ENCODE measurements at places on chromosomes 2 and 18.

DNA sequence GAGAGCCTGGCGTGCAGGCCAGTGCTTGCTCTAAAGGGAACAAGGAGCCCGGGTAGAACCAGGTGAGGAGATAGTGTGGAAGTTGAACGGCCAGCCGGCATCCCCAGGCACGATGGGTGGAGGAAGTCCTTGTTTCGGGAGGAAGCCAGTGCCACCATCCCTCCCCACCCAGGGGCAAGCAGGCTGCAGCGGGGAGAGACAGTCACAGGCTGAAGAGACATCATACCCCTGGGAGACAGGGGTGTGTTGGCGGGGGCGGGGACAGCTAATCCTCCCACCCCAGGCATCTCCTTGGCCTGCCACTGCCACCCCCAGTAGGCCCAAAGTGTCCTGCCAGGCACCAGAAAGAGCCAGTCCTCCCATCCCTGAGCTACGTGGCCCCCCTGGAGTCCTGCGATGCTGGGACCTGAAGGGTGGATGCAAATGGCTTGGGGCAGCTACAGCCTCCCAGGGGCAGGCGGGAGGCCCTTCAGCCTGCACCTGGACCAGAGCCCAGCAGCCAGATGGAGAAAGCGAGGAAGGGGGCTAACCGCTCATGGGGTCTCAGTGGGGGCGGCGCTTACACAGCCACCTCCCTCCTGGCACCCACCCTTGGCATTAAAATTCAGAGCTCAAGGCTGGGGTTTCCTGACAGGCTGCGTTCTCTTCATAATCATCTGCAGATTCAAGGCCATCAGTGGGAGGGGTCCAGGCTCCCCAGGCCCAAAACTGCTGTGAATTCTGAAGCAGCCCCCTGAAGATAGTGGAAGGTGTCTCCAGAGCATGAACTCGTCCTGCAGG is 14.8 kb upstream of the GPR55 start:
- DNase-seq, result peak; percentile 30

DNA sequence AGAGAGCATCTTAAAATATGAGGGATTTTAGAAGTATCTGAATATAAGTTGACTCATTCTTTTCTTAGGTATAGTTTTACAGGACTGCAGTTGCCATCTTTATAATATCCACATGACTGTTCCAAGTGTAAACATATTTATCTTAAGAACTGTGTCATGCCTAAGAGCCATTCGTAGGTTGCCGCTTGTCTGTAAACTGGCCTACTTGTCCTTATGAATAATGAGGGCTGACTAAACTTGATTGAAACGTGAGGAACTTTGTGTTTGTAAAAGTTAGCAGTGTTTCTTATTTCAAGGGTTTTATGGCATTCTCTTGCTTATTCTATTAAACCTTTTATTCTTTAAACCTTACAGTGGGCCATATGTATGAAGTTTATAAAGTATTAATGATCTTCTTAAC is 99.6 kb downstream of the MAP3K20 start:
- no peak for DNase-seq

GRCh38 chr2:179265082-179265510 is 464 bp upstream of the SESTD1 start:
- no peak for DNase-seq

DNA sequence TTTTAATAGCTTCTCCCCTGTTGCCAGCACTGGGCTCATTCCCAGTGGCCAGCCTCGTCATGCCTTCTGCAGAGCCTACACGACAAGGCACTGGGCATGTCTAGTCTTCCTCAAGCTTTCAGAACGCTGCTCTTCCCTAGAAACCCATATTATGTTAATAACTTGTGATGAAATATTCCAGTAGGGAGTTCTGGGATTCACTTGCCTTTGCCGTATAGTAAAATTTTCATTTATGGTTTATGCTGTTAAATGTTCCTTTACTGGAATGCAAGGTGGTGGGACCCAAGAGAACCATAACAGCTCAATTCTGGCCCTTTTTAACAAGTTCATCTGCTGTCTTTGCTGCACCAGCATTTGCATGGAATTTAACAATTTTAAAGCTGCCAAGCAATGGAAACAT is 45.5 kb upstream of the SLC14A1 start:
- DNase-seq, result no peak

- no peak for DNase-seq
Observed at GRCh38 chr18:7755753-7756475, 188.8 kb downstream of the PTPRM start.

GRCh38 chr2:68789603-68790002 is 55.0 kb downstream of the ARHGAP25 start:
- DNase-seq, result no peak

DNA sequence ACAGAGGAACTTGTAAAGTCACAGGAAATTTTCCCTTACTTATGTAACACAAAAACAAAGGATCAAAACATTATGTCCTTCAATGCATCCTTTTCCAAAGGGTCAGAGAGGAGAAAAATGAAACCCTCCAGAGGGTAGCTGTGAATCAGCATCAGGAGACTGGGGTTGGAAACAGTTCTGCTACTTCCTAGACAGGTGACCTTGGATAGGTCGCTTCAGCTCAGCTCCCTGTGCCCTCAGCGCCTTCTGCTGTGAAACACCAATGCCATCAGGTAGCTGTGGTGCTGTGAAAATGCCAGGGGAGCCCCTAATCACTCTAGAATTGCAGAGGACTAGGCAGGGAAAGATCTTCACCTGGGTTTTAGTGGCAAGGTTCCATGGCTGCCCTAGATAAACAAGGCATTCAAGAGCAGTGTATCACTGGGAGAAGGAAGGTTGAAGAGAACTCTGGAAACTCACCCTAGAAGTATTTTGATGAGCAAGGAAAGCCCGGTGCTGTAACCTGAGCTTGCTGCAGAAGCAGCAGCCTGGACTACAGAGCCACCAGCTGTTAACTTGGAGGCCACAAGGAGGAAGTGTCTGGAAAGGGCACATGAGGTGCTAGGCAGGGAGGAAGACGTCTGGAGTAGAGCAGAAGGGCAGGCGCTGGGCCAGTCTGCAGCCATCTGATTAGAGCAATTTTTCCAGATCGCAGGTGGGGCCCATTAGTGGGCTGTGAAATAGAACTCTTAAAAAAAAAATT is 100.7 kb upstream of the MCFD2 start:
- DNase-seq, result no peak

- DNase-seq, result no peak
Observed at GRCh38 chr2:36044411-36044810, 311.2 kb upstream of the CRIM1 start.

DNA sequence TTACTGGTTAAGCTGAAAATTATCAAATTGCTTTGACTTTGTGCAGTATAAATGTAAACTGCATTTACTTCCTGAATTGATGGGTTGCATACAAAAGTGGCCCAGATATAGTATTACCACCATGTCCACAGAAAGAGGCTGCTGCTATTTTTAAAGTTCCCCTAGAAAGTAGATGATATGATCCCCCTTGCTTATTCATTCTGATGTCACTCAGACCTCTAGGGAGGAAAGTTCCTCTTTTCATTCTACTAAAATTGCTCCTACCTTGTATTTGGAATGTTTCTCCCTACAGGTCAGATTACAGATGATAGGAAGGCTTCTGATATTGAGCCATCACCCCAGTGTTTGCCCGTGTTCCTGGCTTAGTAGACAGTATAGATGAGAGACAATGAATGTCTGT is 247.6 kb upstream of the TNP1 start:
- DNase-seq, result no peak

- DNase-seq, result no peak
Observed at GRCh38 chr18:50614838-50615237, 55.0 kb downstream of the MAPK4 start.

- DNase-seq, result no peak
Observed at GRCh38 chr18:1797235-1797634, 774.1 kb downstream of the METTL4 start.

- no peak for DNase-seq
Observed at GRCh38 chr18:5425721-5426120, 118.1 kb downstream of the EPB41L3 start.

GRCh38 chr2:158805255-158805654 is 10.1 kb downstream of the DAPL1 start:
- DNase-seq, result no peak

- no peak for DNase-seq
Observed at GRCh38 chr18:23694637-23695430, 5.6 kb downstream of the LAMA3 start.

- DNase-seq, result no peak
Observed at GRCh38 chr2:231672617-231673347, 35.5 kb upstream of the PTMA start.

GRCh38 chr18:63309422-63309821 is 10.1 kb downstream of the BCL2 start:
- no peak for DNase-seq

DNA sequence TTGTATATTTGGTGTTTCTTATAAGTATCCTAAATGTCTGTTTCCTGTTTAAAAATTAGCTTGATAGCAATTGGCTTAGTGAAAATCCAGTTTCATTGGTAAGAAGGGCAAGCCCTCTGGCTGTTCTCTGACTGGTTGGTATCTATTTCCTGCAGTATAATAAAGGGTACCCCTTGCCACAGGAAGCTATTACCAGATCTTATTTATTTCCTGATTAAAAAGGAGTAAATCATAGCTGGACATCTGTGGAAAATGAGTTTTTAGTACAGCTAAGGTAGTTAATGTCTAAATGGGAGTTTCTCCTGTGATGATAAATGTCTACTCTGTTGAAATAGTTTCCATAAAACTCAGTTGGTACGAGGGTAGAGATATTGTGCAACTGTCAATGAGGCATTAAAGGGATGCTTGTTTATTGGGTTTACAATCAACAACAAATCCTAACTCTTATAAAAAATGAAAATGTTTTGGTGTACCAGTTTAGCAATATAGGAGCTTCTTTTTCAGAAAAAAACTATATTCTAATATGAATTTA is 58.7 kb downstream of the FASTKD2 start:
- no peak for DNase-seq

DNA sequence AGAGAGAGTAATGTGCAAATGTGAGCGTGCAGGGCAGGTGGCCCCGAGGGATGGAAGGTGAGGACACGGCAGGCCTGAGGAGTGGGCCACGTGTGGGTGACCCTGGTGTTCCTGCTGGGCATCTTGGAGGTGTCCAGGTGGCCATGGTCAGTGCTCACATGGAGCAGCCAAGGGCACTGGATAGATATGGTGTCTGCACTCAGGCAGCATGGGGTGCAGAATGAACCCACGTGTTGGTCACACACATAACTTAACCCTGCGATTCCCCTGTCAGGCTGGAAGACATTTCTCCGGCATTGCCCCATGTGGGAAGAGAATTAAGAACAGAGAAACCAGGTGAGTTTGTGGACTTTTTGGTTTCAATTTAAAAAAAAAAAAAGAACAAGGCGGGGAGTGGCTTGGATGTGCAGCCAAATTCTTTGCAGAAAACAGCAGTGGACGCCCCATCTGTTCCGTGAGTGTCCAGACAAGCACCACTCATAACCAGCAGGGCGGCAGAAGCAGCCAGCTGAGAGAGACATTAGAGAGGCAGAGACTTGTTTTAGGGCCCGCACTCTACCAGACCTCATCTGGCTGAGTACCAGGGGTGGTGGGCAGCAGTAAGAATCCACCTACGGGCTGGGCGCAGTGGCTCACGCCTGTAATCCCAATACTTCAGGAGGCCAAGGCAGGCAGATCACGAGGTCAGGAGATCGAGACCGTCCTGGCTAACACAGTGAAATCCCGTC is 249.8 kb downstream of the ACKR3 start:
- no peak for DNase-seq

GRCh38 chr2:161138429-161138828 is 21.8 kb upstream of the TANK start:
- no peak for DNase-seq

- DNase-seq, result no peak
Observed at GRCh38 chr2:43415592-43415991, 180.2 kb downstream of the THADA start.

GRCh38 chr2:16166327-16166981 is 226.1 kb downstream of the MYCN start:
- no peak for DNase-seq

- DNase-seq, result no peak
Observed at GRCh38 chr2:26731714-26732113, 32.4 kb upstream of the SLC35F6 start.

DNA sequence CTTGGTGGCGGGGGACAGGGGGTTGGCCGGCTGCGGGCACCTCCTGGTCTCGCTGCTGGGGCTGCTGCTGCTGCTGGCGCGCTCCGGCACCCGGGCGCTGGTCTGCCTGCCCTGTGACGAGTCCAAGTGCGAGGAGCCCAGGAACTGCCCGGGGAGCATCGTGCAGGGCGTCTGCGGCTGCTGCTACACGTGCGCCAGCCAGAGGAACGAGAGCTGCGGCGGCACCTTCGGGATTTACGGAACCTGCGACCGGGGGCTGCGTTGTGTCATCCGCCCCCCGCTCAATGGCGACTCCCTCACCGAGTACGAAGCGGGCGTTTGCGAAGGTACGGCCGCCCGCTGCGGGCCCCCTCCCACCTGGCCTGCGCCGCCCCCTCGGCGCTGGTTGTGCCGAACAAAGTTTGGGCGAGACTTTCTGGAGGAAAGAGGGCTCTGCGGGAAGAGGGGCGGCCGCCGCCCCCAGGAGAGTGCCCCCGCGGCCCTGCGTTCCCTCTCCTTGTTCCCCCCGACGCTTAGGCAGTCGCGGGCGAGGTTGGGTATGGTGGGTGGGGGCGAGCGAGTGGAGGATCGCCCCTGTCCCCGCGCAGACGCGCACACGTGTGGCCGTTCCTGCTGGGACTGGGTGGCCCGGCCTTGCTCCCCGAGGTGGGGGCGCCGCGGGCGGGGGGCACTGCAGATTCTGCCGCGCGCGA is 866 bp downstream of the CRIM1 start:
- DNase-seq, result no peak

- no peak for DNase-seq
Observed at GRCh38 chr18:32213693-32214092, 23.9 kb downstream of the MEP1B start.

DNA sequence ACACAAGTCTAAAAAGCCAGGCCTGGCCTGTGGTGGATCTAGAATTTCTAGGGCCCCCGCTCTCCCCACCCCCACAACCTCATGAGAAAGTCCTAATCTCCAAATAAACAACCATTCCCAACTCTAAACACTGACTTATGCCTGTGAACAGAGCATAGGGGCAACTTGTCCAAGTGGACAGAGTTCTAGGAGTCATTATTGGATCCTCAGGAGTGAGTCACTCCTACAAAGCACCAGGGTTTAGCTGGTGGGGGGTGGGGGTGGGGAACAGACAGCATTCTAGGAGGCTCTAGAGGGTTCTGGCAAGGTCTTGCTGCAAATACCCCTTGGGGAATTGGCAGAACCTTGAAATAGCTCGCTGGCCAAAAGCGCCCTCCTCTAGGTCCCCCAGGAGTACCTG is 83.3 kb downstream of the ZCCHC2 start:
- no peak for DNase-seq

- DNase-seq, result no peak
Observed at GRCh38 chr2:232419245-232420072, 12.8 kb downstream of the ALPG start.

DNA sequence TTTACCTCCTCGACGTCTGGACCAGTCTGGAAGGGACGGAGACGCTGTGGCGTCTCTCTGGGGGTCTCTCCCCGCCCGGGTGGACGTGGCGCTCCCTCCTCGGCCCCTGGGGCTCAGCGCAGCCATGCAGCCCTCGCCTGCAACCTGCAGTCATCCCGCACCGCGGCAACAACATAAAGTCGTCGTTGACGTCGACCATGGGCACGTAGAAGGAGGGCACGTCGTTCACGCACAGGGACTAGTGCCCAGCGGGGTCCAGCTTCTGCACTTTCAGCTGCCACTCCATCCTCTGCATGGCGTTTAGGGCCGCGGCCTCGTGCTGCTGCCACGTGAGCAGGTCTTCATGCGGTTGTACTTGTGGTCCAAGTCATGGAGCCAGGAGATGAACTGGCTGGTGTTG is 889.6 kb upstream of the LRRTM1 start:
- peak; percentile 68 for DNase-seq

- DNase-seq, result no peak
Observed at GRCh38 chr2:229050133-229050532, 221.0 kb downstream of the PID1 start.

GRCh38 chr2:219688560-219689445 is 61.4 kb downstream of the SLC4A3 start:
- no peak for DNase-seq

Data from posterior cingulate gyrus (tissue), 11 donors.